NCI-H2107 (cell line): ENCODE measurements at places on chromosomes 16 and 17.

- no peak for DNase-seq
Observed at GRCh38 chr17:48541577-48542113, 3.3 kb downstream of the HOXB2 start.

DNA sequence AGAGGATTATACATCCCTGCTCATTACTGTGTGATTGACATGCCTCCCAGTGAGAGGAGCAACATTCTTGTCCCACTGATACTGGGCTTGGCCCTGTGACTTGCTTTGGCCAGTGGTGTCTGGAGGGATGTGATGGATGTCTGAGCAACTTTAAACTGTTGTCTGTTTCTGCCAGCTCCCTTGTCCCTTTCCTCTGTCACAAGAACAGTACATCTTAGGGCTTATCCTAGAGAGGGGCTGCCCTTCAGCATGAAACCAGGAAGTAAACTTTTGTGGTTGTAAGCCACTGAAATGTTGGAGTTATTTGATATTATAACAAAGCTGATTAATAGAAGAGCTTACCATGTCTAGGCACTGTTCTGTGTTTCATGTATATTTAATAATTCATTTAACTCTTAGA lies 82.9 kb upstream of the GPRC5B start:
- no peak for DNase-seq

DNA sequence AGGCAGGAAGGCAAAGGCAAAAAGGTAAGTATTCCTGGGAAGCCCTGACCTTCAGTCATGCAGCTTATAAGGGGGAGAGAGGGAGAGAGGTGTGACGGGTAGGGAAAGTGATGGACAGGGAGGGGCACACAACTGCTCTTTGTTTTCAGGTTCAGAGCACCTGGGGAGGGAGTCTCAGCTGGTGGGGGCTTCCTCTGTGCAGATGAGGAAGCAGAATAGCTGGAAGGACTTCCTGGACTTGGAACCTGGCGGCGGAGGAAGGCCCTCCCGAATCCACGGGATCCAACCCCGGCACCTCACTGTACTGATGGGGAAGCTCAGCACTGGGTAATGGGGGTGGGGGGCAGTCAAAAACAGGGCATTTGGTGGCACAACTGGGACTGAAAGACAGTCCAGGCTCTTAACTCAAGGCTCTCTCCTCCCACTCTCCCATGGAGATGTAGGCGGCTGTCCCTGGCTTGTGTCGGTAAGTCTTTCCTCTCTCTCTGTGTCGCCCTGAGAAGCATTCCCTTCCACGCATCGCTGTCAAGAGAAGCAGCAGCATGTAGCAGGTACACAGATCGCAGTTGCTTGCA lies 11.9 kb upstream of the PITPNM3 start:
- no peak for DNase-seq

DNA sequence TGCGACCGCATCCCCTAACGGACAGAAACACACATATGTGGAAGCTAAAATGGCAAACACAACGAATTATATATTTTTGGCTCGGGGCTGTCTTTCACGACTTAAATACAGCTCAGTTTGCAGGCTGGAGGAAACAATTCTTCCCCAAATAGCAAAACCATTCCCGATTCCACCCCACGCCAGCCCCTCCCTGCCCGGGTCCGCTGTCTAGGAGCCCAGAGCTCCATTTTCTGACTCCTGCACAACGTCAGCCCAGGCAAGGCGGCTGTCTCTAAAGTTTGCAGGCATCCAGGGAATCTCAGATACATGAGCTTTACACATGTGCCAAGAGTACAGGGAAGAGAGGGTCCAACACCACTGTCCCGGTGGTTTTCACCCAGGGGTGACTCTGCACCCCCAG lies 110.5 kb downstream of the ADCY9 start:
- no peak for DNase-seq

- no peak for DNase-seq
Observed at GRCh38 chr16:29014561-29015069, 29.8 kb downstream of the LAT start.

GRCh38 chr16:4778050-4778392 lies 10.1 kb downstream of the SEPTIN12 start:
- DNase-seq = no peak

- DNase-seq = peak; percentile 61
Observed at GRCh38 chr17:77106874-77107358, 33.9 kb upstream of the SEC14L1 start.

GRCh38 chr17:81939881-81940385 lies 2.8 kb upstream of the PYCR1 start:
- DNase-seq = no peak

GRCh38 chr16:11073407-11073999 lies 129.1 kb downstream of the CLEC16A start:
- no peak for DNase-seq

DNA sequence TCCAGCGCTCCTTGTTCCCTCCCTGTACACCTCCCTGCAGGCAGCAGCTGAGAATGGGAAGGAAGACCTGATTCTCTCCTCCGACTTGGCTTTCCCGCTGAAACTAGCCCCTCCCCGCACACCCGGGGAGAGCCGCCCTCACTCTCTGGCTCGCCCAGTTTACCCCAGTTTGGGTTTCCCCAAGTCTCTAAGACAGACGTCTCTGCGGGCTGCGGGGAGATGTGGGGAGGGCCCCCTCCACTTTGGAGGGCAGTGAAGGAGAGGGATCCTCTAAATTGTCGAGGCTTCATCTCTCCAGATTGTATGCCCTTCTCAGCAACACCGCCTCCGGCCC lies 797 bp downstream of the GRB7 start:
- no peak for DNase-seq

GRCh38 chr17:44315760-44316731 lies 7.6 kb downstream of the RUNDC3A start:
- no peak for DNase-seq

DNA sequence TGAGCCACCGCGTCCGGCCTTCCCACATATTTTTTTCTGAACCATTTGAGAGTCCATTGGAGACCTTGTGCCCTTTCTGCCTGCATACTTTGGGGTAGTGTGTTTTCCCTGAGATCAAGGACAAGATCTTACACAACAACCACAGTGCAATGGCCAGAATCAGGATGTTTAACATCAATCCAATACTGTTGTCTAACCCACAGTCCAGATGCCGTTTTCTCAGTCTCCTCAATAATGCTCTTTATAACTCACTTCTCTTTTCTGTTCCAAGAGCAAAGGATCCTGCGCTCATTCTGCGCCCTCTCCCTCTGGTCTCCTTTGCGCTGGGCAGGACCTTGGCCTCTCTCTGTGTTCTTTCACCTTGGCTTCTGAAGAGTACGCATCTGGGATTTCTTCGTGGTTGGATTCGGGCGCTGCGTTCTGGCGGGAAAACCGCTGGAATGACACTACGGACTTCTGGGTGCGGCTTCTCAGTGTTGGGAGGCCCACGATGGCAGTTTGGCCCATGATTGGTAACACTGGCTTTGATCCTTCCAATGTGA lies 16.6 kb downstream of the CBX4 start:
- DNase-seq = no peak

DNA sequence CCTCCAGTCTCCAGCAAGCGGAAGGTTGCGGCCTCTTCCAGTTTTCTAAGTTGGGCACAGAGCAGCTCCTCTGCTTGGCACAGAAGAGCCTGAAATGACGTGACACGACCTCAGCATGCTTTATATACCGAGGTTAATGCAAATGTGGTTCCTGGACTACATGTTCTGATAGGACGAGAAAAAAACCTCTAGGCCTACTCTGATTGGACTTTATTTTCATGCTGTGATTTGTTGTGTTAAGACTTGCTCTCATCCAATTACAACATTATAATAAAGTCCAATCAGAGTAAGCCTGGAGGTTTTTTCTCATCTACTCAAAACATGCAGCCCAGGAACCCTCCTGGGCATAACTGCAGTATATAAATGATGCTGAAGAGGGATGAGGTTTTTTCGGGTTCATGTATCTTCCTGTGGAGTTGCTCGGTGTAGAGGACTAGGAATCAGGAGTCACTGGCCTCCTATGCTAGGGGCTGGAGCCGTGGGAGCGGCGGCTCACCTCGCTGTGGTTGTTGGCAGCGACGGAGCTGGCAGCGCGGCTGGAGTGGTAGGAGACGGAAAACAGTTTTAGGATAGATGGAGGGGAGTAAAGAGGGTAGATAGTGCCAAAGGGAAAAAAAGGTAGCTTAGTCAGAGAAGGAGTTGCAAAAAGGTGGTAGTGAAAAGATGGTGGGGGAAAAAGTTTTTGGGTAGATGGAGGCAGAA lies 878.0 kb downstream of the KCNJ18 start:
- DNase-seq = no peak

DNA sequence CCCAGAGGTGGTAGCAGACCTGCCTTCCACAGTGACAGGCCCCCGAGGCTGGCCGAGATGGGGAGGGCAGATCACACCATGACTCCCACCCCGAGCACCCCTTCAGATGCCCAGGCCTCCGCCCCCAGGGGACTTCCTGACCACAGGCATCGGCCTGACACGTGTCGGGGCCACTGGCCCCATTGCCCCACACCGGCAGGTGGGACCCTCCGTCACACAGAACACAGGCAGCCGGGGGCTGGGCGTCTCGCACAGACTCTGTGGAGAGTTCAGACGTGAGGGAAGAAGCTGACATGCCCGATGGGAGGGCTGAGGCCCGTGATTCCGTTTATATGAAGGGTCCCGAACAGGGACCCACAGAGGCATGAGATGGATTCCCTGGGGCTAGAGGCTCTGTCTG lies 51.3 kb upstream of the GNG13 start:
- no peak for DNase-seq

GRCh38 chr16:58563235-58563634 lies 47.9 kb downstream of the SETD6 start:
- DNase-seq = no peak

DNA sequence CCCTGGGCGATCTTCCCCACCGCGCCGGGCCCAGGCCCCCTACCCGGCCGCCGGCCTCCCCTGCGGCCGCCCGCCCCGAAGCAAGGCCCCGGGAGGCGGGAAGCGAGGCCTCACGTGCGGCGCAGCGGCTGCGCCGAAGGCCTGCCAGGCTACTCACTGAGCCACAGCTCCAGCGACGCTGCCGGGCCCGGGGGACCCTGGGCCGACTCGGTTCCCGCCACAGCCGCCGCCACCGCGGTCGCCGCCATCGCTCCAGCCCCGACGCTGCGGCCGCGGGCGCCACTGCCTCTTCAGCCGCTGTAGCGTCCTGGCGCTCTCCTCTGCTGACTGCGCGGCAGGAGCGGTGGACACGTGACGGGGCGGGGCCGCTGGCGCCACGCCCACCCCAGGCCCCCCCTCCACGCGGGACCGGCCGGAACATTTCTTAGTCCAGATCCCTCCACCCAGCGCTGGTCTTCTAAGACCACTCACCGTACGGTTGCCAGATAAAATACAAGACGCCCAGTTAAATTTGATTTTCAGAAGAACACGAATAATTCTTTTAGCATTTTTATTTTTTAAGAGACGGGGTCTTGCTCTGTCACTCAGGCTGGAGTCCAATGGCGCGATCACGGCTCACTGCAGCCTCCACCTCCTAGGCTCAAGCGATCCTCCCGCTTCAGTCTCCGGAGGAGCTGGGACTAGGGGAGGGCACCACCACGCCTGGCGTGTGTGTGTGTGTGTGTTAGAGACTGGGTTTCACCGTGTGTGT lies at the start of gene GGA2:
TSS of gene GGA2 (minus strand) at position 331 of the 751 bp plus-strand sequence. CDS start at position 248, 83 bp downstream.
- DNase-seq = peak; percentile 21

- no peak for DNase-seq
Observed at GRCh38 chr16:64416216-64417005, 705.5 kb downstream of the CDH11 start.

DNA sequence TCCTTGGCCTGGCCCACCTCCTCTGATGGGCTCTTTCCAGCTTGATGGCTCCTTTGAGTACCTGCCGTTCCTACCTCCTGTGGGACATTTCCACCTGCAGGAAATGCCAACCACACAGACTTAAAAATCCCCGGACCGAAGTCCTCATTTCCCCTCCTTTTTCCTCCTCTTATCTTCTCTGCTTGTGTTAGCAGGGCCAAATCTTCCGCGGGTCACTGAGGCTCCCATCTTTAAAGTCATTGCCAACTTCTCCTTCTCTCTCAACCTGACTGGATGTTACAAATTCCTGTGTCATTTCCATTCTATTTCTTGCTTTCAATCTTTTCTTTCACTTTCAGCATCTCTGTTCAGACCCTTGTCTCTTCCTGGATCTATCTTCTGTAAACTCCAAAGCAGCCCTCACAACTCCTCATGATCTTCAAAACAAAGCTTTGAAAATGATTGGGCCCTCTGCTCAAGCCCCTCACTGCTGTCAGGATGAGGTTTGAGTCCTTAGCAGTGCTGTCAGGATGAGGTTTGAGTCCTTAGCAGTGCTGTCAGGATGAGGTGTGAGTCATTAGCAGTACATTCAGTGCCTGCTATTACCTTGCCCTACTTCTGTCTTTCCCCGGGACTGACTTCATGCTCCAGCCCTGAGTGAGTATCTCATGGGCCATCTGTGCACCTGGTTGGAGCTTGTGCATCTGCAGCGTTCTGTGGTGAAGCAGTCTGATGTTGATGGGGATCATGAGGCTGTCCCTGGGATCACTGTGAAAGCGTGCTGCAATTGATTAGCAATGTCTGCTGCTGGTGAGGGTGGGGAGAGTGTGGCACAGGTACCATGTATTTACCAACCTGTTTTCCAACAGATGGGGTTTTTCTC lies 100.1 kb downstream of the IRF8 start:
- DNase-seq = no peak

DNA sequence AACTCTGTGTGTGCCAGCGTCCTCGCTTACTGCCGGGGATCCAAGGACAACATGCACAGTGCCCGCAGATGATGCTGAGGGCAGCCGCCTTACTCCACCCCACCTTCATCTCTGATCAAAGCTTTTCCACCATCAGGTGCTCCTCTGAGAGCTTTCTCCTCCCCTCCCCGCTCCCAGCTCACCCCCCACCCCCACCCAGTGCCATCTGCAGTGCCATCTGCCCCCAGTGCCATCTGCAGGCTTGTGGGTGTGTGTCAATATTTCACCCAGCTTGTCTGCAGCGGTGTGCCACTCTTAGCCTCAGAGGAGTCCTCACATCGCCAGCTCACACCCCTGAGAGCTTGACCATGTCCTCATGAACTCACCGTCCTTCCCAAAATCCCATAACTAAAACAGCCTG lies 98.2 kb upstream of the NOL11 start:
- no peak for DNase-seq

DNA sequence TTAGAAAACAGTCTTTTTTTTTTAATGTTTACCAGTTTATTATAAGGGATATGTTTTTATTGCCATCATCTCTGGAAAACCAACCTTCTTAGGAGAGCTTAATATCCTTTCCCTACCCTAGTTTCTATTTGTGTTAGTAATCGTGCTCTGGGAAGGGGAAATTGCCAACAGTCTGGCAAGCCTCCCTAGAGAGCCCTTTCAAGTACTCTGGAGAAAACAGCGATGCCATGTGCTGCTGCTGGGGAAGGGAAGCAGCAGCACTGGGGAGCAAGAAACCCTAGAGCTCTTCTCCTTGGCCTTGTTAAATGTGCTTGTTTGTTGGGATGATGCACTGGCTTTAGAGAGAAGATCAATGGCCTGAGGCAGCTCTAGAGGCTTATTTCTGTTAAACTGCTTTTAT lies 10.3 kb downstream of the RETREG3 start:
- peak; percentile 66 for DNase-seq
